Endothelial cell of umbilical vein (primary cell): ENCODE measurements at places on chromosomes 5 and 9.

DNA sequence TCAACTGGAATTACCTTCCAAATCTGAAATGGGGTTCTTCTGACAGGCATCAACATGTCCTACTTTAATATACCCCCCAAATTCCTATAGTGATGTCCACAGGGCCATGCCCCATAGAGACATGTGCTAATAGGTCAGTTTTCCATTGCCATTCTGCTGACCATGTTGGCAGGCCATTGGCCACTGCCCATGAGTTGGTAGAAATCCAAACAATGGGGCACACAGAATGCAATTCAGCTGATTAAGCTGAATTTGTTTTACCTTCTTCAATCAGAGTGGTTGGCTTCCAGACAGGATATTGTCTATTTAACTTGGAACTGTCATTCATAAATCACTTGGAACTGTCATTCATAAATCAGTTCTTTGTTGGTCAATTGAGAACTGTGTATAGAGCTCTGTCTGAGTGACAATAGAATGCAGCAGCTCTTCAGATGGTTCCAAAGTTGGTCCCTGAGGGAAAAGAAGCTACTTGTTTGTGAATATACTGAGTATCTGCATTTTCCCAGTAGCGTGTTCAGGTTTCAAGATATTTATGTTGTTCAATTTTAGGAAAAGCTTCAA, 336.9 kb downstream of the DRD1 start:
- no peak for DNase-seq

- DNase-seq = no peak
Observed at GRCh38 chr5:101431201-101431600, 528.1 kb upstream of the ST8SIA4 start.

- no peak for DNase-seq
Observed at GRCh38 chr9:113630386-113631136, 167.0 kb downstream of the RGS3 start.

GRCh38 chr5:35417040-35417439, 186.8 kb upstream of the PRLR start:
- DNase-seq = no peak

DNA sequence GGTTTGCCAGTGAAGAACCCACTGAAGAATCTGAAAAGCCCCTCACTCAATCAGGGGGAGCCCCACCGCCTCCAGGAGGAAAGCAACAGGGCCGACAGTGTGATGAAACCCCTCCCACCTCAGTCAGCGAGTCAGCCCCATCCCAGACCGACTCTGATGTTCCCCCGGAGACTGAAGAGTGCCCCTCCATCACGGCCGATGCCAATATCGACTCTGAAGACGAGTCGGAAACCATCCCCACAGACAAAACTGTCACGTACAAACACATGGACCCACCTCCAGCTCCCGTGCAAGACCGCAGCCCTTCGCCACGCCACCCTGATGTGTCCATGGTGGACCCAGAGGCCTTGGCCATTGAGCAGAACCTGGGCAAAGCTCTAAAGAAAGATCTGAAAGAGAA, 92.4 kb downstream of the MAP1B start:
- no peak for DNase-seq
